ENCODE measurements at places on chromosomes 16 and 17.
A peak's percentile ranks its signal among the peaks of the same experiment; 100 is the strongest.

GRCh38 chr17:59378675-59379074 lies 47.2 kb downstream of the YPEL2 start:
- no peak for DNase-seq

GRCh38 chr16:77888871-77889270 lies 100.5 kb downstream of the VAT1L start:
- DNase-seq = no peak

- DNase-seq = no peak
These were observed 132.2 kb upstream of the HS3ST2 start for GRCh38 chr16:22681554-22682291.

GRCh38 chr17:30346221-30346795 lies 12.5 kb upstream of the TMIGD1 start:
- no peak for DNase-seq

DNA sequence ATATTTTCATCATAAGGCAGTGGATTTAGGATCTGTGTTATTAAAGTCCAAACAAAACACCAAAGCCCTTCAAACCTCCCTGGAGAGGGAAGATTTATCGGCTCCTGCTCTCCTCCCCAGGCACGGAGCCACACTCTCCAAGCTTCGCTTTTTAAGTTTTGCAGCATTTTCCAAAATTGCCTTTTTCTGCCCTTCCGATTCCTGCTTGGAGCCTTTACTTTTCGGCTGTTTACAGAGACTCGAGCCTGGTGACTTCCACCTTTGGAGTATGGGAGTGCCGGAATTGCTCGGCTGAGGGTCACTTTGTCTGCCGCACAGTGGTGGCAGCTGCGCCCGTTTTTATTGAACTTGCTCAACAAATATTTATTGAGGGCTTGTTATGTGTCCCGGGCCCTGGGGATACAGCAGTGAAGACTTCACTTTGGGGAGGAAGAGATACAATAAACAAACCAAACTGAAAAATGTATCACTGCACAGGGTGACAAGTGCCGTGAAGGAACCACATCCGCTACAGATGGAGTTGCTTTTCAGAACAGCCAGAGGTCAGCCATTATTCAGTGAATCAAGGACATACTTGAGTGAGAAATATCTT lies 185.5 kb downstream of the NTN1 start:
- DNase-seq = no peak

DNA sequence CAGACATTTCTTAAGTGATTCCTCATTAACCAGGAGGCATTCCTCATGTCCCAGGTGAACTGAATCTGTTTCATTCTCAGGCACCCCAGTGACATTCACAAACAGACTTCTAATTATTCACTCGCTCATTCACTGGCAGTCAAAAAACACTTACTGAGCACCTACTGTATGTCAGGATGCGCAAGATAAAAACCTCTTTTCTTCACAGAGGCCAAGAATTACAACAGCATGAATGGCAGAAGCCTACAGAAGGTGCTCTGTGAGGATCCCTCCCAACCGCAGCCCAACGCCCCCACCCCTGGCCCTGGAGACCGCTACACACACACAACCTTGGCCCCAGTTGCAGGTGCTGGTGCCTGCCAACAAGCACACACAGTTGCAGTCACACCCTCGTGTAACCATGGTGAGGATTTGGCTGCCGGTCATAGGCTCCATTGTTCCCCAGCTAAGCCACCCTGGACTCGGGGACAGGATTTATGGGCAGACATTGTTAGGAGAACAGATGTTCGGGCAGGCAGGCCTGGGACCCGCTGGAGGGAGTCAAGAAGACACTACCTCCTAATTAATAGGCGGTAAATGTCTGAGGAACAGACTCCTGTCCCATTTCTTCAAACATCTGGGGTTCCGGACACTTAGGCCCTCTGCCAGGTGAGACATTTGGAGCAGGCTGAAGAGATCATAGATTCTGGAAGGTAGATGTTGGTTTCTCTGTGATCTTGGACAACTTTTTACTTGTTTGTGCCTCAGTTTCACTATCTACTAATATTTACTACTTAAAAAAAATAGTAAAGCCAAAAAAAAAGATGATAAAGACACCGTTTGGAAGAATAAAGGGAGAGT lies 43.2 kb downstream of the CUEDC1 start:
- DNase-seq = peak; percentile 93

GRCh38 chr17:16255481-16255921 lies 38.5 kb downstream of the PIGL start:
- peak; percentile 70 for DNase-seq

Data from neural progenitor cell (in vitro differentiated cells).